PC-3 (cell line): ENCODE measurements at places on chromosomes 16 and 17.

DNA sequence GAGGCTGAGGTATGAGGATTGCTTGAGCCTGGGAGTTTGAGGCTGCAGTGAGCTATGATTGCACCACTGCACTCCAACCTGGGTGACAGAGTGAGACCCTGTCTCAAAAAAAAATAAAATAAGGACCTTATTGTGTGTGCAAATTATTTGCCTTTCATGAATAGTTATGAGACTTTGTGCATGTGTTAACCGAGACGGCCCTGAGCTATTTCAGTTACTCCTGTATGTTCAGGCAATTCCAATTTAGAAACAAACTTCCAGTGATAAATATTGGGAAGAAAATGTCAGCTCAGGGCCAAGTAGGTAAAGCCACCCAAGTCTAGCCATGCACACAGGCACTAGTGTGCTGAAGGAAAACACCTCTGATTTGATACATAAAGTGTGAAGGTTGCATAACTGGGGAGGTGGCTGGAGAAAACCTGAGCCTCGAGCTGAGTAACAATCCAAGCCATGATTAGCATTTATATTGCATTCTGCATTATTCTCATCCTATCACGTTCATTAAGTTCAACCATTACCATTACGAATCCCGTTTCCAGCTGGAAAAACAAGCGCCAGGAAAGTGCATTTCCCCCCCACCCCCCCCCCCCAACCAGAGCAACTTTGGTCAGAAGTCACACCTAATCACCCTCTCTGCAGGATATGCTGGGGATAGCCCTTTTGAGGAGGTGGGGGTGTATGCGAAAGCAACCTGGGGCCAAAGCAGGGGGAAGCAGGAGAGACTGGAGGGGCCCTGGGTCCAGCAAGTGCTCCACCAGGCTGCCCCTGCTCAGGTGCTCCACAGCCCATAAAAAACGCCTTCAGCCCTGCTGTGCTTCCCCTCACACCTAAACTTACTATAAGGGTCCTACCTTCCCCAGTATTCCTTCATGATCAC, 18.6 kb upstream of the ENDOV start:
- no peak for DNase-seq

DNA sequence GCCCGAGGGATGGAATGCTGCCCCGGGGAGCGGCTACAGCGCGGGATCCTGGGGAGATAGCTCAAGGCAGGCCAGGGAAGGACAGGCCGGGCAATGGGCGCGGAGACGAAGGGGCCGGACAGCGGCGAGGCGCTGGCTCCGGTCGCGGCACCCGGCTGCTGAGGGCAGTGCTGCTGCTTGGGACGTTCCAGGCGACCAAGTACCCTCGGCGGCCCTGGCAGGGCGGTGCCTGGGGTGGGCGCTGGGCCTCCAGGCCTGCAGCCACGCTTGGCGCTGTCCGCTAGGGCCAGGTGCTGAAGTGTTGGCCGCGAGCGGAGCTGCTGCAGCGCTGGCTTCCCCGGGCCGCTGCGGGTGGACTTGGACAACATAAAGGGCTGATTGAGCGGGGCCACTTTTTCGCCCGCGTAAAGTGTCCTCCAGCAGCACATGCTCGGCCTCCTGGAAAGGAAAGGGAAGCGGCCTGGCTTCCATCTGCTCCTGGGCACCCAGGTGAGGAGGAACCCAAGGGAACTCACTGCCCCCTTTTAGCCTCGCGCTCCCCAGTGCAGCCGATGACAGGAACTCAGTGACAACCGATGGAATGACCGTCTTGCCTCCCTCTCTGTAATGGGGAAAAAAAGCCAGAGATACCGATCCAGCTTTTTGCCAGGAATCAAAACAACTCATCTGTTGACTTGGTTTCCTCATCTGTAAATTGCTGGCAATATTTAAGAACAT, 23.7 kb downstream of the CLEC3A start:
- peak; percentile 31 for DNase-seq

GRCh38 chr17:4806777-4807604, at the start of gene PLD2:
TSS of gene PLD2 (plus strand) at chr17:4807152. CDS start at chr17:4807773, 621 bp downstream.
- peak; percentile 84 for DNase-seq

DNA sequence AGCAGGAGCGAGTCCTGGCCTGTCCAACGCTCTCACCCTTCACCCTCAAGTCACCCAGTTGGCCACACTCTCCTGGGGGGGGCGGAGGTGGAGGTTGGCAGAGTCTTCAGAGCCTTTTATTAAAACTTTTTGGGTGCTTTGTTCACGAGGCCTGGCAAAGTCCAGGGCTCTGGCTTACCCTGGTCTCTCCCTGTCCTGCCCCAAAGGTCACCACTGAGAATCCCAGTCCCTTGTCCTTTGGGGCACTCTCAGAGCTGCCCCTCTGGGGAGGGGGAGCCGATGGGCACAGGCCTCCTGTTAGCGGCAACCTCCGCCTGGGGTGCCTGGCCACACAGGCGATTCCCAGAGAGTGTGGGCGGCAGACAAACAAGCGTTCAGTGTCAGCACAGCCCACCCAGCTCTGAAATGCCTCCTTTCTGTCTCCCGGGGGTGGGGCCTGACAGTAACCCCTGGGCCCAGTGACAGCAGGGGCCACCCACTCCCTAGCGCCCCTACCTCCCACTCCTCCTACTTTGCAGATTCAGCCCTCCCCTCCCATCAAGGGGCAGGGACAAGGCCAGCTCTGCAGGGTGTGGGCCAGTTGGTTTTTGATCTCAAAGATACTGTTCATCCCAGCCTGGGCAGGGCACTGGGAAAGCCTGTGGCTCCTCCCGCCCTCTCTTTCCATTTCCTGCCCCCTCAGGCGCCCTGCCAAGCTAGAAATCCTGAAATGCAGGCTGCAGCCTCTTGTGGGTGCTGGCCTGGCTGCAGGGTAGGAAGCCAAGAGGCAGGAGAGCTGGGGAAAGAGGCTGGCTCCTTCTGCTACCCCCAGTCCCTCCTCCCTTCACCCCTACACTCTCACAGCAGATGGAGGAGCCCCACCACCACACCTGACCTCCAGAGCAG, 36.6 kb upstream of the EMP2 start:
- peak; percentile 75 for DNase-seq

GRCh38 chr17:81666092-81666341, 388 bp downstream of the OXLD1 start:
- DNase-seq = no peak

GRCh38 chr16:30786936-30787612, at the start of gene ZNF629:
TSS of gene ZNF629 (minus strand) at chr16:30787205. CDS start at chr16:30784482, 2,723 bp downstream.
- DNase-seq = peak; percentile 39

- DNase-seq = no peak
Observed at GRCh38 chr17:77223642-77224420, 83.1 kb downstream of the SEC14L1 start.

- DNase-seq = no peak
Observed at GRCh38 chr17:73410586-73411312, 98.9 kb upstream of the CDC42EP4 start.

- DNase-seq = no peak
Observed at GRCh38 chr16:72001180-72001874, 1.1 kb upstream of the PKD1L3 start.

DNA sequence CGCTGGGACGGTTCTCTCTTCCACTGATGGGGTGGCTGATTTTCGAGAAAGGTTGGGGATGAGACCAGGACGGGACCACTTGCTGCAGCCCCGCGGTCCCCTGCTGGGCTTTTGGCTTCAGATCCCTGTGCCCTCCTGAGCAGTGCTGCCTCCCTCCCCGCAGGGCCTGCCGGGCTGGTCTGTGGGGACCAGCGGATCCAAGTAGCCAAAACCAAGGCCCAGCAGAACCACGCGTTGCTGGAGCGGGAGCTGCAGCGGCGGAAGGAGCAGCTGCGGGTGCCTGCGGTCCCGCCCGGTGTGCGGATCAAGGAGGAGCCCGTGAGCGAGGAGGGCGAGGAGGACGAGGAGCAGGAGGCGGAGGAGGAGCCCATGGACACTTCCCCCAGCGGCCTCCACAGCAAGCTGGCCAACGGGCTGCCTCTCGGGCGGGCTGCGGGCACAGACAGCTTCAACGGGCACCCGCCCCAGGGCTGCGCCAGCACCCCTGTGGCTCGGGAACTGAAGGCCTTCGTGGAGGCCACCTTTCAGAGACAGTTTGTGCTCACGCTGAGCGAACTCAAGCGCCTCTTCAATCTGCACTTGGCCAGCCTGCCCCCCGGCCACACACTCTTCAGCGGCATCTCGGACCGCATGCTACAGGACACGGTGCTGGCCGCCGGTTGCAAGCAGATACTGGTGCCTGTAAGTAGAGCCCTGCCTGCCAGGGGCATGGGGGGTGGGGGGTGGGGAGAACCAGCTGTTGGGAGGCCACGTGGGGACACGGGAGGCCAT, 28.6 kb downstream of the POLR3E start:
- DNase-seq = no peak

GRCh38 chr17:70086516-70086915, 11.5 kb downstream of the KCNJ16 start:
- peak; percentile 59 for DNase-seq

- DNase-seq = no peak
Observed at GRCh38 chr16:13939821-13940220, 19.9 kb downstream of the ERCC4 start.

DNA sequence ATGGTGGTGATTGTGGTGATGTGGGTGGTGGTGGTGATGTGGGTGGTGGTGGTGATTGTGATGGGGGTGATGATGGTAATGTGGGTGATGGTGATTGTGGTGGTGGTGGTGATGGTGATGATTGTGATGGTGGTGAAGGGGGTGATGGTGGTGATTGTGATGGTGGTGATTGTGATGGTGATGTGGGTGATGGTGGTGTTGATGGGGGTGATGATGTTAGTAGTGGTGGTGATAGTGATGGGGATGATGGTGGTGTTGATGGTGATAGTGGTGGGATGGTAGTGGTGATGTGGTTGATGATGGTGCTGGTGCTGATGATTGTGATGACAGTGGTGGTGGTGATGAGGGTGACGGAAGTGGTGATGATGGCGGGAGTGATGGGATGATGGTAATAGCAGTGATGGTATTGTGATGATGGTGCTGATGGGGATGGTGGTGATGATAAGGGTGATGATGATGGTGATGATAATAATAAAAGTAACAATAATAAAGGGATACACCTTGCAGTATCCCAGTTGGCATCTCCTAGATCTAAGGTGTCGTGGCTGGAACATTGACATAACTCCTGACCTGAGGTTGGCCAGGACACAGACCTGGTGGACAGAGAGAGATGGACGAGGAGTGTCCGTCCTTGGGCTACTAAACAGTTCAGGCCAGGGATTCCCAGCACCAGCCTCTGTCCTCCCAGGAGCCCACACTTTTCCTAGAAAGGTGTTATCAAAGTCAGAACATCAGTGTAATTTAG, 344.5 kb downstream of the SEC14L1 start:
- DNase-seq = no peak

DNA sequence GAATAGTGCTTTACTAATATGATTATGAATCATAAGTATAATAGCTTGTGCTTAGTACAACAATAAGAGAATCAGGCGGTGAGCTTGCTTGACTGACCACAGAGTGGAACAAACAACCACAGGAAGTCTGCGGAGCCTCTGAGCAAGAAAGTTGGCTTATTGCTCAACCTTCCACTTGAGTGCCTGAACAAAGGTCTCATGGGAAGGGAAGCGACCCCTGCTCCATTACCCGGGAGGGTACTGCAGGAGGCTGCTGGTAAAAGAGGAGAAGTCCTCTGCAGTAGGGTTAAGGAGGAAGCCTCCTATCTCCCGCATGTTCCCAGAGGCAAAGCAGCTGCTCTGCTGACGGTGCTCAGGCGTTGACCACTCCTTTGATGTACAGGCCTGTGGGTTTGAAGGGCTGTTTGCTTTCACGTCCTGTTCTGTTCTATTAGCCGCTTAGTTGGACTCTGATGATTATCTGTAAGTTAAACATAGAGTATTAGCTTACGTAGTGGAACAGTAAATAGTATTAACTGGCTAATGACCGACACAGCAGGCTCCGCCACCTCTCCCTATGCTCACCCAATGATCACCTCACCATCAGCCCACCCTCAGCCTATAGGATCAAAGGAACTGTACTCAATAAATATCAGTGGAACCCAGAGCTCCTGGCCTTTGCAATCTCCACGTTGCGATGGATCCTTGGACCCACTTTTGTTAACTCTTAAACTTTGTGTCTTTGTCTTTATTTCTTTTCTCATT, 17.5 kb downstream of the ALOX15B start:
- DNase-seq = peak; percentile 88

- DNase-seq = no peak
Observed at GRCh38 chr16:68259007-68259825, 5.1 kb upstream of the SLC7A6 start.

DNA sequence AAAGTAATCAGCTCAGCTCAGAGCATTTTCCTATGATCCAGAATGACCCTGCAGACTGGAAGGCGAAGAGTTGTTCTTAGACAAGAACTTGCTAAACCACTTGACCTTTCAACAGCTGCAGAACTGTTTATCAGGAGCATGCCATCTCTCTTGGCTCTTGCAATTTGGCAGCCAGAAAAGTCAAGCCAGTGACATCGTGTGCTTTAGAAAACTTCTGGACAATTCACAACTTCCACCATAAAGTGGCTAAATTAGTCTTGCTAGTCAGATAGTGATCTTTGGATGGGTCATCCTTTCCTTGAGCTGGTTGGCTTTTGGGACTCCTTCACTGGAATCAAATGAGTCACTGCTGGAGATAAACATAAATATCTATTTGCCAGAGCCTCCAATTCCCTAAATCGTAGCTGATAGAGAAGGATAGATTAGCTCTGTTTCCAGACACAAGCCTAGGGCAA, 146.5 kb downstream of the MAP2K6 start:
- DNase-seq = peak; percentile 74

GRCh38 chr16:78623796-78624195, 524.3 kb downstream of the WWOX start:
- no peak for DNase-seq

DNA sequence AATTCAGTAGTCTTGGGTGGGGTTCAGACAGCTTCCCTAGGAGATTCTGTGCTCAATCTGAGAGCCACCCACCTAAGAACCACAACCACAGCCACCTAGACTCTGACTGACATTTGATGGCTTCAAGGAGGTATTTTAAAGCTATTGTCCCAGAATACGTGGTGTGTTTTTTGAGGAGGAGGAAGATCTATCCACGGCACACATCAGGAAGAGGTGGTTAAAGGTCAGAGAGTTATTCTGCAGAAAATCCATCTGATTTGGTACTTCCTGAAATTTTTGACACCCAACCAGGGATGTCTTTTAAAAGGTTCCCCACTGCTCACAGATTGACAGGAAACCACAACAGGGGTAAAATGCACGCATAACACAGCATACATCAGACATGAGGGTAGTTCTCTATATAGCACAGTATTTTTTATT, 25.1 kb downstream of the SMARCE1 start:
- DNase-seq = no peak

GRCh38 chr16:71474864-71475263, 12.8 kb upstream of the ZNF23 start:
- peak; percentile 90 for DNase-seq
